Camera-type eye (tissue), 1 donor: ENCODE measurements at places on chromosomes 12 and 14. TPM values are rescaled to one million over a fixed set of nuclear protein-coding genes. Genes with fewer than 3 reads are reported as not detected.

MYO1H gene
- 0.82 TPM for total RNA-seq

ACSM4 gene
- total RNA-seq: not detected

NEUROD4 gene
- total RNA-seq: 367 TPM

KERA gene
- 52.3 TPM for total RNA-seq

TMEM132D gene
- 10.6 TPM for total RNA-seq

FZD10 gene
- 4.5 TPM for total RNA-seq

CCDC177 gene
- total RNA-seq: 3.7 TPM

LUM gene
- 312 TPM for total RNA-seq

RTL1 gene
- total RNA-seq: 0.49 TPM

SIX6 gene
- total RNA-seq: 44.8 TPM

OVCH1 gene
- total RNA-seq: 0.33 TPM

KRT77 gene
- 1.2 TPM for total RNA-seq

GALC gene
- 53.4 TPM for total RNA-seq

KRT6A gene
- total RNA-seq: 1.2 TPM

B4GALNT3 gene
- 6.8 TPM for total RNA-seq

CRIP1 gene
- 18.5 TPM for total RNA-seq

OLR1 gene
- 0.60 TPM for total RNA-seq

KRT74 gene
- total RNA-seq: not detected
